ENCODE measurements at places on chromosomes 7 and 10.

GRCh38 chr7:38748056-38748610 is 117.0 kb upstream of the AMPH start:
- no peak for DNase-seq

DNA sequence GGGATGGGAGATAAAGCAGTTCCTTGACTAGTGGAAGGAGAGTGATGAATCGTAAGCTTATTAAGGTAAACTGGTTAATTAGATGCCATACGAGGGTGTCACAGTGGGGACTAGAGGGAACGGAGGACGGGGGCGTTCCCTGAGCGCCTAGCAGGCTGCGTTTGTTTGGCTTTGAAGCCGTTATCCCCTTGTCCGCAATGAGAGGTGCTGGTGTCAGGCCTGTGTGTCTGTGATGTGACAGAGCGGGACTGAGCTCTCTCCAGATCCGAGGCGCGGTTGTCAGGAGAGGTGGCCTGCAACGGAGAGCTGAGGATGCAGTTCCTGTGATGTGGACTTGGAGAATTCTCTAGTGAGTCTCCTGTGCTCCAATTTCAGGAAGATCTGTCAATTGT is 60.0 kb upstream of the PRPS1L1 start:
- DNase-seq: no peak

GRCh38 chr10:124227055-124227975 is 133.9 kb upstream of the CHST15 start:
- no peak for DNase-seq

GRCh38 chr10:6458814-6459213 is 121.3 kb downstream of the PRKCQ start:
- DNase-seq: no peak

DNA sequence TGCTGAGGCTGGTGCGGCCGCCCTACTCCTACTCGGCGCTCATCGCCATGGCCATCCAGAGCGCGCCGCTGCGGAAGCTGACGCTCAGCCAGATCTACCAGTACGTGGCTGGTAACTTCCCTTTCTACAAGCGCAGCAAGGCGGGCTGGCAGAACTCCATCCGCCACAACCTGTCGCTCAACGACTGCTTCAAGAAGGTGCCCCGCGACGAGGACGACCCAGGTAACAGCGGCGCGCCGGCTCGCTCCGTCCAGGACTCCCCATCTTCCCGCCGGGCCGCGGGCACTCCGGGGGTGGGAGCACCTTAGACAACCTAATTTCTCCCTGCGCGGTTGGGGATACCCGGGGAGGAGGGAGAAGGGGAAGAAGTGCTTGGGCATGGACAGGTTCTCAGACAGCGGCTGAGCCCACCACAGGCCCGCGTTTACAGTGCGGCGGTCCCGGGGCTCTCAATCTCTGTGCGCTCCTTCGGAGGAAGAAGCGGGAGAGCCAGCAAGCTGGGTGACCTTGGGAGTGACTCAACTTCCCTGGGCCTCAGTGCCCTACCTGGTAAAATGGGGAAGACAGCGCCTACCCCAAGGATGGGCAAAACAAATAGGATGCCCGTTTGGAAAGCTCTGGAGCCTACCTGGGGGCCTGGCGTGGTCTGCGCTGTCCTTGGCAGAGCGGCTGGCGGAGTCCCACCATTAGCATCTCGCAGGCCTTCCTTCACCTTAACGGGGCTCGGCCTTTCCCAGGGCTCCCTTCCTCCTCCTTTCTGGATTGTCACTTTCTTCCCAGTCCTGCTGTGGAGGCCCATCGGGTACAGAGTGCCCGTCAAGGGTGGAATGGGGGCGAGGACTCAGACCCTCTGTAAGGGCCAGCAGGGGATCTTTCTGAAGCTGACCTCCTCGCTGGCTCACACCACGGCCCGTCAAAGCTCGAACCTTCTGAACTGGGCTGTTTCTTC is 852 bp downstream of the FOXI2 start:
- no peak for DNase-seq

DNA sequence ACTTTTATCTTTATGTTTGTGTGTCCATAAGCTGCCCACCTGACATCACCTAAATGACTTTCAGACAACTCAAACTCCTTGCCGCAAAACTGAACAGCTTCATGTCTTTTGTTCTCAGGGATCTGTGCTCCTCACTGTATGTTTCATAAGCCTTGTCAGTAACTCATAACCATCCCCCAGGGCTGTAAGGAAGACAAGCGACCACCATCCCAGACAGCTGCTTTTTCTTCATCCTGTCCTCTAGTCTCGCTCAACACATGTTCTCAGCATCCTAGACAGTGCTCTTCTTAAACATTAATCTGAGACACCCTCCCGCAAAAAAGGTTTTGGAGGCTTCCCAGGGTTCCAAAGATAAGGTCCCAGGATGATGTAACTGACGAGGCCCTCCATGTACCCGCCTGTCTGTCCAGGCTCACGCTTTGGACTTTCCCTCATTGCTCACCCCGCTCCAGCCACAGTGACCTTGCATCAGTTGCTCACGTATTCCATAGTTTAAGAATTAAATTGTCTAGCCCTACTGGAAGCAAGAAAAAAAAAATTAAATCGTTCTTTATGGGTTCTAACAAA is 69.8 kb downstream of the MAP3K8 start:
- no peak for DNase-seq

- no peak for DNase-seq
These were observed 195.2 kb downstream of the DOCK4 start for GRCh38 chr7:112010994-112011393.

- DNase-seq: no peak
These were observed 259.4 kb upstream of the CELF2 start for GRCh38 chr10:10758306-10758705.

- no peak for DNase-seq
These were observed 52.5 kb downstream of the CSGALNACT2 start for GRCh38 chr10:43190775-43191174.

- DNase-seq: no peak
These were observed 1.5 kb downstream of the SRI start for GRCh38 chr7:88218429-88218745.

Measured in fibroblast of skin of left biceps (primary cell).